ENCODE measurements at places on chromosomes 7 and 10. TPM values are rescaled to one million over a fixed set of nuclear protein-coding genes. Genes with fewer than 3 reads are reported as not detected.

The KCNH2 gene
- 10.1 TPM for total RNA-seq

The TMEM184A gene
- 15.4 TPM for total RNA-seq

The CUTC gene
- total RNA-seq: 27.3 TPM

The FAM25C gene
- not detected for total RNA-seq

The COBL gene
- 36.5 TPM for total RNA-seq
